ENCODE measurements at places on chromosomes 3 and 15. TPM values are rescaled to one million over a fixed set of nuclear protein-coding genes. Genes with fewer than 3 reads are reported as not detected.

CFAP92 gene
- 0.62 TPM for polyA plus RNA-seq

TMCO5A gene
- polyA plus RNA-seq: not detected

IQCH gene
- polyA plus RNA-seq: 0.22 TPM

PLAAT1 gene
- 0.60 TPM for polyA plus RNA-seq

TRAIP gene
- polyA plus RNA-seq: 2.6 TPM

ACKR4 gene
- 2.1 TPM for polyA plus RNA-seq

All from urinary bladder (tissue), 4 donors.